Stimulated activated CD8-positive, alpha-beta memory T cell treated with anti-CD3 and anti-CD28 coated beads, Interleukin-4, amount 100 ng/mL, for 1 hour (primary cell): ENCODE measurements at places on chromosomes 12 and 14.

GRCh38 chr14:35988972-35989690 is 163.0 kb downstream of the BRMS1L start:
- no peak for DNase-seq

GRCh38 chr14:24609655-24610344 is at the start of gene GZMH:
Gene GZMH (minus strand): TSS chr14:24609685. CDS start chr14:24609613, 72 bp downstream.
- DNase-seq = no peak

GRCh38 chr14:90808759-90809529 is 7.3 kb downstream of the TTC7B start:
- no peak for DNase-seq

DNA sequence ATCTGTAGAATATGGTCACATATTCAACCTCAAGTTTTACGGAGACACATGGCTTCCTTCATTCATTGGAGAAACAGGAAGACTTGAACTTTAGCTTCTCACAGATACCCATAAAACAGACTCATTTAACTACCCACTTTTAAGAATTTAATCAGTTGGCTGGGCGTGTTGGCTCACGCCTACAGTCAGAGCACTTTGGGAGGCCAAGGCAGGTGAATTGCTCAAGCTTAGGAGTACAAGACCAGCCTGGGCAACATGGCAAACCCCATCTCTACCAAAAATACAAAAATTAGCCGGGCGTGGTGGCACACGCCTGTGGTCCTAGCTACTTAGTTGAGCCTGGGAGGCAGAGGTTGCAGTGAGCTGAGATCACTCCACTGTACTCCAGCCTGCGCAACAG is 64.7 kb upstream of the STAC3 start:
- no peak for DNase-seq

DNA sequence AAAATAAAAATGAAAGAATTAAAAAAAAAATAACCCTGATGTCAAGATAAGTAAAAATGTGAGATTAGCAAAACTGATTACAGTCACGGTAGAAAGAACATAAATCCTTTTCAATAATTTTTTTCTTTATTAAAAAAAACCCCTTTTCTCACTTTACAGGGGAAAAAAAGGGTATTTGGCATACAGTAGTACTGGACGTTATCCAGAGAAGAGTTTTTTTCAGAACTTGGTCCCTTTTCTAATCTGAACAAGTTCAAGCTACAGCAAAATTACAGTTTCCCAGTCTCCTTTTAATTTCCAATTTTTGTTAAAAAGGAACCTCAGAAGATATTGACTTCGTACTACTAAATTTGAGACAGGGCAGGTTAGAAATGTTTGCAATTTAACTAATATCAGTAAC is 134.7 kb upstream of the DCN start:
- DNase-seq = no peak

GRCh38 chr12:88111074-88111652 is 30.7 kb downstream of the CEP290 start:
- DNase-seq = no peak

DNA sequence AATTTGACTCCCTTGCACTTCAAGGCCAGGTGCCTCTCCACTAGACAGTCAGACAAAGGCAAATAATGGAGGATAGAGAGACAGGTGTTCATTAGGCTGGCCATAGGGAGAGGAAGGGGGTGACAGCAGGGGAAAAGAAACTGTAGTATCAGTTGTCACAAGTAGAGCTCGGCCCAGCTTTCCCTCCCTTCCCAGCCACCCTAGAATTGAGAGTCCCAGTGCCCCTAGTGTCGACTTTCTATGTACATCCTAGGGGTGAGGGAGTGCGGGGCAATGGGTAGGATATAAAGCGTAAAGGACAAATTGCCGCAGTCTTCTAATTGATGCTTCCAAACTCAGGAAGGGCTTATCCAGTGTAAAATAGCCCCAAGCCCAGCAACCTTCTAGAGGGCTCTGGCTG is 39.0 kb downstream of the BAZ2A start:
- DNase-seq = no peak

DNA sequence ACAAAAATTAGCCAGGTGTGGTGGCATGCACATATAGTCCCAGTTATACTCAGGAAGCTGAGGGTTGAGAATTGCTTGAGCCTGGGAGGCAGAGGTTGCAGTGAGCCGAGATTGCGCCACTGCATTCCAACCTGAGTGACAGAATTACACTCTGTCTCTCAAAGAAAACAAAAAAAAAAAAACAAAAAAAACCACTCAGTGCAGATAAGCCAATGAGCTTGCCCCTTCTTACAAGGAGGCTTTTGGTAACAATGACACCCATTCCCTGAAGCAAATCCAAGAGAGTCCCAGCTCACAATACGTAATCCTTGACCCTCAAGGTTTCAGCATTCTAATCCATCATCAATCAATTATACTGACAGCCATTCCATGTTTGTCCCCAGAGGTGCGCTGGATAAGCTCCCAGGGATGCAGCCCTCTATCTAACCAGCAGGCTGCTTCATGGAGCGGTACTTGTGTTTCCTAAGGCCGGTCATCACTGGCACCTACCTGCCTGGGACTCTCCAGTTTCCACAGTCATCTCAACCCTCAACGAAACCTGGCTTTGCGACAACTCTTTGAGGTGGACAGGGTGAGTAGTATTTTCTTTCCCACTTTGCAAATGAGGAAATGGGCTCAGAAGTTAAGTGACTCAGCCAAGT is 12.4 kb downstream of the GCN1 start:
- no peak for DNase-seq

- no peak for DNase-seq
Observed at GRCh38 chr14:95564060-95564459, 29.2 kb downstream of the GLRX5 start.

DNA sequence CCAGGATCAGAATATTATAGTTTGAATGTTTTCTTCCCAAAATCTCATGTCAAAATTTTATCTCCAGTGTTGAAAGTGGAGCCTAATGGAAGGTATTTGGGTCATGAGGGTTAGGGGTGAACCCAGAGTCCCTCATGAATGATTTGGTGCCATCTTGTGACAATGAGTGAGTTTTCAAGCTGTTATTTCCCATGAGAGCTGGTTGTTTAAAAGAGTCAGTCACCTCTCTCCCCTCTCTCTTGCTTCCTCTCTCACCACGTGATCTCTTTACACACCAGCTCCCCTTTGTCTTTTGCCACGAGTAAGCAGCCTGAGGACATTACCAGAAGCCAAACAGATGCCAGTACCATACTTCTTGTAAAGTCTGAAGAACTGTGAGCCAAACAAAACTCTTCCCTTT is 561.6 kb downstream of the RERGL start:
- DNase-seq = no peak

GRCh38 chr12:14948672-14949071 is 10.3 kb upstream of the ERP27 start:
- DNase-seq = peak; percentile 27

- no peak for DNase-seq
Observed at GRCh38 chr14:101365329-101366158, 195.8 kb upstream of the DIO3 start.

DNA sequence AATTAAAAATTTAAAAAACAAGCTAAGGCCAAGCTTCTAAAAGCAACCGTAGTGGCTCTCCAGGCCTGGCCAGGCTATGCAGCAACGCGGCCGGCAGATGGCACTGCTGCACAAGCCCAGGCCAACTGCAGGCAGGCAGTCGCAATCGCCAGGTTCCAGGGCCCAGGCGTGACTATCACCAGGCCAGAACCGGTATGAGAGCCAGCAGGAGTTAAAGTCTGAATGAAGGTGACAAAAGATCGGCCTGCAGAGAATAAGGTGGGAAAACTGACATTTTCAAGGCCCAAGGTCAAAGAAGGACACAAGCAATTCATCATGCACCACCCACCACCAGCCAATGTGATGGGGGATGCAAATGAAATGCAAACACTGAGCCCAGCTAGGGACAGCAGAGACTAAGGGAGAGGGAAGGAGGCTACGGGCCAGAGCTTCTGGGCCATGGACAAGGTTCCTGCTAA is 43.6 kb upstream of the ANO2 start:
- peak; percentile 50 for DNase-seq
